NCI-H1092 treated with DMSO at 0.1 percent for 48 hours (cell line): ENCODE measurements at places on chromosomes 2 and 18.

DNA sequence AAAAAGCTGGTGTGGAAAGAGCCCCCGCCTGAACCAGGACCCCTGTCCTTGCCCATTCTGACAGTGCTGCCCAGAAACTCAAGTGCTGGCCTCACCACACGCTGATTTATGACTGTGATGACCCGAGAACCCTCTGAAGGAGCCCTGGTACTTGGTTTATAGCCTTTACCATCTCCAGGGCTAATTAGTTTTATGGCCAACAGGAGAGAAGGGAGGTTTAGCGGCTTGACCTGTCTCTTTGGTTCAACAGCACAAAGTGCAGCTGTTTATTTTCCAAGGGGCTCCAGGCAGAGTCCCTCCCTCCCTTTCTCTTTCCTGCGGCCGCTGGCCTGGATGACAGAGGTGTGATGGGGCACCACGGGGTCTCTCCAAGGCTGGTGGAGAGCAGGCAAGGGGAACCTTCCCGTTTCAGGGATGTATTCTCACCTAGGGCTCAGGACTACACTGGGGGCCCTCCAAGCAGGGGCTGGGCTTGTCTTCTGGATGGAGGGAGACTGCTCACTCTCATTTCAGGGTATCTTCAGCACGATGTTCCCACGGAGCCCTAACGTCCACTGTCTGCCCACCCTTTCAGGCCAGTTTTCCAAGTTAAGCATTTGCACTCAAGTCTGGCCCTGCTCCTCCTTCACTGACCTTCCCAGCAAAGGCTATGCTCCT is 174.2 kb upstream of the GLI2 start:
- DNase-seq = no peak

DNA sequence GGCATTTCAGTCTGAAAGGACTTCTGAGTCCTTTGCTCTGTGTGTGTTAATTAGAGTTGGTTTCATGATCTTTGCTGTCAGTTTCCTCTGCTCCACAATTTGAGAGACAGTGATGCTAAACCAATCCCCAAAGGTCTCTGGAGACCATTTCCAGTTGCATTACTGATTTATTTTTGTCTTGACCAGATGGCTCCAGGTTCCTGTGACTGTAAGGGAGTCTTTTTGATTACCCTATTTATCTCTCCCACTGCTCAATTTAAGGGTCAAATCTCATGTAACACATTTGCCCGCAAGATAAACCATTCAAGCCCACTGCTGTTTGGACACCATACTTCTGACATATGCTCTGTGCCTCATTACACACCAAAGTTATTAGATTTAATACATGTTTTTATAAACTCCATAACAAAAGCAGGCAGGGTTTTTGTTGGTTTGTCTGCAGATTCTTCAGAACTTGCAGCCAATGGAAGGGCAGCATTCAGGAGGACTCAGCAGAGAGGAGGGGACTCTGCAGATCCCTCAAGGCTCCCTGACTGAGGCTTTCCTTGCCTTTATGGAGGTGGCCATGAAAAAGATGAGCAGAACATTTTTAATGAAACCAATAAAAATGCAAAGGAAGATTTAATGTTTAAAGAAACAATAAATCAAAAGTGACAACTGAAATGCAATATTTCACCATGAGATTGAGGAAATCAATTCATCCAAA is 889.3 kb upstream of the CELF4 start:
- peak; percentile 22 for DNase-seq

DNA sequence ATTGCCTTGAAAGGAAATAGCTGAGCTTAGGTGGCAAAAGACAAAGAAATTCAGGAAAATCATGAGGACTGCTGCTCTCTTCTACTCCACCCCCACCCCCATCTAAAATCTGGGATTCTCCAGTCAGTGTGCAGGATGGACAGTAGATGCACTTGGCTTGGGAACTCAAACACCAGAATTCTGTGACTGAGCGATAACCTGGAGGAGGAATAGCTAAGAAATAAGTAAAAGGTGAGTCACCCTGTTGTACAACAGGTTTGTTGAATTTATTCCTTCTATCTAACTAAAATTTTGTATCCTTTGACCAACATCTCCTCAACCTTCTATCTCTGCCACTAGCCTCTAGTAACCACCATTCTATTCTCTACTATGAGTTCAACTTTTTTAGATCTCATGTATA is 1029.9 kb upstream of the ACVR2A start:
- no peak for DNase-seq

GRCh38 chr2:224472137-224472536 is 70.2 kb upstream of the FAM124B start:
- no peak for DNase-seq

- no peak for DNase-seq
These were observed 80.9 kb downstream of the NRXN1 start for GRCh38 chr2:50950996-50951395.

- DNase-seq = no peak
These were observed 195.6 kb downstream of the TMX3 start for GRCh38 chr18:68519336-68519735.

- no peak for DNase-seq
These were observed 137.3 kb upstream of the HNRNPA3 start for GRCh38 chr2:177075254-177075653.

GRCh38 chr2:239873656-239874635 is 151.2 kb downstream of the NDUFA10 start:
- DNase-seq = no peak

- no peak for DNase-seq
These were observed 76.0 kb upstream of the ZFP36L2 start for GRCh38 chr2:43302182-43302960.

- peak; percentile 1 for DNase-seq
These were observed 726.0 kb upstream of the RAB6C start for GRCh38 chr2:129253461-129253812.

GRCh38 chr18:74186661-74187060 is 38.3 kb downstream of the TIMM21 start:
- no peak for DNase-seq

DNA sequence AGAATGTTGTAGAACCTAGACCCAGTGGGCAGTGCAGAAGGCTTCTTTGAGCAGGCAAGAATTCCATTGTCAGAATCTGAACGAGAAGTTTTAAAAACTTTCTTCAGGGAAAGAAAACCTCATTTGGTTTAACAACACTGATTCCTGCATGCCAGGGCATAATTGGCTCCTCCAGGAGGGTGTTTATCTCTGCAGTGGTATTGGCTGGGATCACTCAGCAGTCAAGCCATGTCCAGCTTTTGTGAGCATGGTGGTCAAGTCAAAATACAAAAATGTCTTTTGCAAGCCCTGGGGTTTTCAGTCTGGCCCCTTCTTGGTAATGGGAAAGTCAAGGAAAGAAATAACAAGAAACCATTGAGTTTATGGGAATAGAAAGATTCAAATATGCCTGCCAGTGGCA is 28.3 kb downstream of the FHOD3 start:
- DNase-seq = no peak

- no peak for DNase-seq
These were observed 83.6 kb downstream of the FAM161A start for GRCh38 chr2:61770298-61770697.

- DNase-seq = no peak
These were observed 206.1 kb downstream of the TTC32 start for GRCh38 chr2:19695706-19696105.

DNA sequence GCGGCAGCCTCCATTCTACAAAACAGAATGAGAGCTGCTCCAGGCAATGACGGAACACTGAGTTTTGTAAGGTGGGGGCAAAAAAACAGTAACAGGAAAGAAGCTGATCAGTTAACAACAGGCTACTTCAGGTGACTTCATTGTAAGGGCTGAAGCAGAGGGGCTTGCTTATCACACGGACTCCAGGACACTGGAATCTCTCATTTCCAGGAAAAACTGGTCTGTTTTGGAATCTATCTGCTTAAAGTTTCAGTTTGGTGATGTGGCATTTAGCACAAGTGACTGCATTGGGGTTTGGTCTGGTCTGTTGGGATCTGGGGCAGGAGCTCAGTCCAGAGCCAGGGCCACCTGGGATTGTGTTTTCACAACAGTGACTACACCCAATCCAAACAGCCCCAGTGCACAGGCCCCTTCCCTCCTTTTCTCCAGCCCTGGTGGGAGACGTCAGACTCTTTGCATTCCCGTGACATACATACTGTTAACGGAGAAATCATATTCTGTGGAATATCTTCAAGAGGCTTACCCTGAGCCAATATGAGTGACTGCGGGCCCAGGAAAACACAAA is 14.1 kb downstream of the AMER3 start:
- DNase-seq = no peak

- DNase-seq = no peak
These were observed 150.8 kb downstream of the LDLRAD4 start for GRCh38 chr18:13369353-13369752.

- DNase-seq = no peak
These were observed 13.9 kb downstream of the DYSF start for GRCh38 chr2:71467180-71467815.

DNA sequence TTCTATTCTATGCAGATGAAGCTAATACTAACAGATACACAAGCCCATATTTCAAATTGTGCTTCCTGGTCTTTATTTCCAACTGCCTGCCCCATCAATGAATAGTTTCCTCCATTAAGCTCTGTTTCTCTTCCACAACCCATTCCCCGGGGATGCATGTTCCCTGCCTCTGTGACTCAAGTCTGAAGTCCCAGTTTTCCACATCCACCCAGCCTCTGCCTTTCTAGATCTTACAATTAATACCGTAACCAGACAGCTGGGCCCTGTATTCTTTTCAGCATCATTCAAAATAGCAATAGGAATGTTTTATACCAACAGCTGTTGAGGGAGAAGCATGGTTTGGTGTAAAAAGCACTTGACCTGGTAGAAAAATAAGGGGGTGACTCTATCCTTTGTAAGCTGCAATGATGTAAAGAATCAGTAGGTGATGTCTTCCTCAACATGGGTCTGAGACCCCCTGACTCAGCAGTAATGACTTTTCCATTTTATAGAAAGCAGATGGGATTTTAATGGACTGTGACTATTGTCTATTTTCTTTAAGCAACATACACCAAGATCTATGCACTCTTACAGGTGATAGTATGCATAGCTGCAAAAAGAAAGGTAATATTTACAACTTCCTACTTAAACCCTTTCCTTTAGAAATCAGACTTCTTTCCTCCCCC is 46.1 kb upstream of the DAPL1 start:
- DNase-seq = no peak

DNA sequence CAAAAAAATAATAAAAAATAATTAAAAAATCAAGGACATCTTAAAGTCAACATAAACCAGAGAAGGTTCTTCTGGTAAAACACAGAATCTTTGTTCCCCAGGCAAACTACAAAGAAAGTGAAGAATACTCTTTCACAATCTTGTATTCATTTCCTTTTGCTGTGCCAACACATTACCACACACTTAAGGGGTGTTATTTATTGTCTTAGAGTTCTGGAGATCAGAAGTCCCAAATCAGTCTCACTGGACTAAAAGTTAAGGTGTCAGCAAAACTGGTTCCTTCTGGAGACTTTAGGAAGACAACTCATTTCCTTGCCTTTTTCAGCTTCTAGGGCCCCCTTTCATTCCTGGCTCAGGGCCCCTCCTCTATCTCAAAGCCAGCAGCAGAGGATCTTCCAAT is 12.2 kb upstream of the CAB39 start:
- DNase-seq = no peak

DNA sequence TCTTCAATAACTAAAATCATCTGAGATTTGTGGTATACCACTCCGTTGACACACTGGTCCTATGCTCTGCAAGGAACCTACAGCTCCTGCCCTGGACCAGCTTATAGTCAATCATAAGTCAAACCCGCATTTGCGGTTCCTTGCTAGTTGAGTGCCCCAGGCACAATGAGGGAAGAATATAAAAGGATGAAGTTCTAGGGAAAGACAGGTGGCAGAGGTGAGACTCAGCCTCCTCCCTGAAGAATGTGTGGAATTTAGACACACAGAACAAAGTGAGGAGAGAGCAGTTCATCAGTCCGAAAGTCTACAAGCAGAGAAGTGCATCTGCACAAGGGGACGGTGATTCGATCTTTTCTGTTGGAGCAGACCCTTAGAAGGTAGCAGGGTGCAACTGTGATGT is 615.0 kb upstream of the FANCL start:
- DNase-seq = no peak

GRCh38 chr18:58188996-58189395 is 145.0 kb downstream of the NEDD4L start:
- DNase-seq = no peak

- no peak for DNase-seq
These were observed 56.7 kb upstream of the MSTN start for GRCh38 chr2:190119257-190119656.

DNA sequence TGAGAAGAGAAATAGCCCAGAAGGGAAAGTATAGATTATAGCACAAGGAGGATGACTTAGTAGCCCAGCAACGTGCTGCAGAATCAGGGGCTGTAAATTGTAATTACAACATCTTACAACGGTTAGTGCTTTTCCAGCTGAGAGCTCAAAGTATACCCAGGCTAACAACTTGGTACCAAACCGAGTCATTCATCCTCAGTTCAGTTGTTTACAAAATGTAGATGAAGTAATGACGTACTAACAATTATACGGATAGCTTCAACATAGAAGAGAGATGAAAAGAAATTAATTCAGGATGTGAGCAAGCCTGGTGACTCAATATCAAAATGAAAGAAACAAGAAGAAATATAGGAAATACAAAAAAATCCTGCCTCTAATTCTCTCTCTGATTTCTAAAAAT is 99.2 kb downstream of the DYNAP start:
- no peak for DNase-seq

DNA sequence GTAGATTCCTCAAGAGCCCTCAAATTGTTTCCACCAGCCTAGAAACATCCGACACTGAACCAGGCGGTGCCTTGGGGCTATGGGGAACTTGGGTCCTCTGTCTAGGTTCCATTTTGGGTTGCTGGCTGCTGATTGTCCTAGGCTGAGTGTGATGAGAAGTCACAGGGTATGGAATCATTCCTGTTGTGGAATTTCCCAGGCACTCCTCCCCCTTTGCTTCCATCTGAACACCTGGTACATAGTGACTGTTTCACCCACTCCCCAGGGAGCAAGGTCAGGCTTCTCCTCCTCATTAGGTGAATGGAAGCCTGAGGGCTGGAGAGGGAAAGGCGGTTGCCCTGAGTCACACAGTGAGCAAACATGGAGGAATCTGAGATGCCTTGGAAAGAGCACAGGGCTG is 4.5 kb downstream of the KIF3C start:
- no peak for DNase-seq

DNA sequence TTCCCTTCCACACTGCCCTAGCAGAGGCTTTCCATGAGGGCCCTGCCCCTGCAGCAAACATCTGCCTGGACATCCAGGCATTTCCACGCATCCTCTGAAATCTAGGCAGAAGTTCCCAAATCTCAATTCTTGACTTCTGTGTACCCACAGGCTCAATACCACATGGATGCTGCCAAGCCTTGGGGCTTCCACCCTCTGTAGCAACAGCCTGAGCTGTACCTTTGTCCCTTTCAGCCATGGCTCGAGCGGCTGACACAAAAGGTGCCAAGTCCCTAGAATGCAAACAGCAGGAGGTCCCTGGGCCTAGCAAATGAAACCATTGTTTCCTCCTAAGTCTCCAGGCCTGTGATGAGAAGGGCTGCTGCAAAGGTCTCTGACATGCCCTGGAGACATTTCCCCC is 744.5 kb upstream of the LINC00305 start:
- no peak for DNase-seq

- DNase-seq = no peak
These were observed 20.3 kb upstream of the CHST10 start for GRCh38 chr2:100437751-100438150.
